Activated CD8-positive, alpha-beta memory T cell treated with anti-CD3 and anti-CD28 coated beads, Interleukin-2, amount 50 U/mL, for 48 hours (primary cell): ENCODE measurements at places on chromosomes 3 and 15.

DNA sequence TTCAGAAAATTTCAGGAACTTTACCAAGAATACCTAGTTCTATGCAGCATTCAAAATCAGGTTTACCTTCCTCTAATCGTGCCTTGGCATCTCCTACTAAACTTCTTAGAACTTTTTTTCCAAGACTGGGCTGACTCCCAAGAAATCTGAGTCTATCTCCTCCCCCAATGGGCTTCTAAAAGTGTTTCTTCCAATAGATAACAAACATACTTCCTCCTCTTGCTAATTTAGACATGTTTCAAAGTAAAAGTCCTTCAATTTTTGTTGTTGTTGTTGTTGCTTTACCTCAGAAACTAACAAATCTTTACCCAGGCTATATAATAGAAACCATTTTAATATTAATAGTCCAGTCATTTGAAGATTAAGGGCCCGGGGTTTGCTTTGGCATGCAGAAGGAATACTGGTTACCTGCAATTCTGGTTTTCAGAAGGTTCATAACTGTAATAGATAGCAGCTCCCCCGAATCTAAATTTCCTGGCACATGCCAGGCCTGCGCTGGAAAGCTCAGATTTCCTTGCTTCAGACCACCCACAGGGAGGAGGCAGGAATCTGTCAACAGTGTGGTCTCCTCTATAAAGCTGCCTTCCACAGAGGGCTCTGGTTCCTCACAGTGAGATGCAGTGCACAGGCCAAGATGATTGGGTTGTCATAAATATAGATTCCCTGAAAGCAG is 188.7 kb downstream of the THRB start:
- no peak for DNase-seq

DNA sequence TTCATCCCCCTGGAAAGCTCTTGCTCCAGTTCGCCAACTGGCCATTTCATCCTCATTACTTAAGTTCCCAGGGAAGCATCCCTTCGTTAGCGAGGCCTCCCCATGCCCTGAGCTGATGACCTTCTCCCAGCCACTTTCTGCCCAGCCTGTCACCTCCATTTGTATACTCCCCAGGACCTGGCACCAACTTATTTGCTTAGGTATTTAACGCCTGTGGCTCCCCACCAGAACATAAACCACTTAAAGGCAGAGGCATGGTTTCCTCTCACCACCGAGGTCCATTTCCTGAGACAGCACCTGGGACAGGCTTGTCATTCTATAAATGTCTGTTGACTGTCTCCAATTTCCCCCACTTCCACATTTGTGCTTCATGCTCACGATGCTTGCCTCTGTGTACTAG is 189.0 kb downstream of the ZNF621 start:
- no peak for DNase-seq

GRCh38 chr15:42621386-42621785 is 46.0 kb downstream of the STARD9 start:
- DNase-seq = no peak

GRCh38 chr15:65743637-65744252 is 48.3 kb downstream of the DENND4A start:
- DNase-seq = no peak

GRCh38 chr3:160213191-160213590 is 12.0 kb upstream of the C3orf80 start:
- DNase-seq = no peak

DNA sequence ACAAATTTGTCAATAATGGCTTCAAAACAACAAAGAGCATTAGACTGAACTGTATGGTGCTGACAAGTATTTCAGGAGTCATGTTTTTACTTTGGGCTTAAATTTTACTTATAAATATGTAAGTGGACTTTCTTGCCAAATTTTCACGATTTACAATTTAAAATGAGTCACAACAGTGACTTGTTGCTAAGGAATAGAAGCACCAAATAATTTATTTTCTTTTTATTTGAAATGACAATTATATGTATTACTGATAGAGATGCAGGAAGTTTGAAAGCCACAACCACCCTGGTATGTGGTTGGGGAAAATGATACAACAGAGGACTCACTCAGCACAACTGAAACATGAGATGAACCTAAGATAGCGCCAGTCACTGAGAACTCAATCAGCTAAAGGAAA is 90.3 kb downstream of the FMN1 start:
- DNase-seq = no peak

DNA sequence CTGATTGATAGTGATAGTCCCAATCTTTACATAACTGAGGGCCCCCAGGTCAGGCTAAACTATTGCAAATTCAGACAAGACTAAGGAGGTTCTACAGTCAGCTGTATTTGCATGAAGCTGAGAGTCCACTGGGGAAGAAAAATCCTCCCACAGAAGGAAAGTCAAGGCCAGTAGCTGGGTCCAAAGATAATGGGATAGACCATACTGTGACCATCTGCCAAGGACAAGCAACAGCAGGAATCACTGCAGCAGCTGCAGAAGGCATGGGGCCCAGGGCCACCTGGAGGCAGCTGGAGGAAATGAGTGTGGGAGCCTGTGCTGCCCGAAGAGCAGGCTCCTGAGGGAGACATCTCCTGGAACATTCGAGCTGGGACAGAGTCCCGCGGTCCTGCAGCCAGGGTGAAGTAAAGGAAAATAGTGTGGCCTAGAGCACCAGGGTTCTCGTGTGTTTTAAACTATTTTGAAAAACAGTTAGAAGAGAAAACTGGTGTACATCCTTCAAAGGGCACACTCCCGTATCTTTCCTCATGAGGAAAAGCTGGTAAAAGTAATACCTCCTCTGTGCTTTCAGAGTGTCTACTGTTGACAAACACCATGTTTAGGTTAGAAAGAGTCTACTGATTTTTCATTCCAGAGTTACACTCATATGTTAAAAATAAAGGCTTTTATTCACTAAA is 13.2 kb upstream of the TMEM212 start:
- DNase-seq = no peak

GRCh38 chr3:94513600-94513999 is 450.7 kb downstream of the NSUN3 start:
- no peak for DNase-seq

DNA sequence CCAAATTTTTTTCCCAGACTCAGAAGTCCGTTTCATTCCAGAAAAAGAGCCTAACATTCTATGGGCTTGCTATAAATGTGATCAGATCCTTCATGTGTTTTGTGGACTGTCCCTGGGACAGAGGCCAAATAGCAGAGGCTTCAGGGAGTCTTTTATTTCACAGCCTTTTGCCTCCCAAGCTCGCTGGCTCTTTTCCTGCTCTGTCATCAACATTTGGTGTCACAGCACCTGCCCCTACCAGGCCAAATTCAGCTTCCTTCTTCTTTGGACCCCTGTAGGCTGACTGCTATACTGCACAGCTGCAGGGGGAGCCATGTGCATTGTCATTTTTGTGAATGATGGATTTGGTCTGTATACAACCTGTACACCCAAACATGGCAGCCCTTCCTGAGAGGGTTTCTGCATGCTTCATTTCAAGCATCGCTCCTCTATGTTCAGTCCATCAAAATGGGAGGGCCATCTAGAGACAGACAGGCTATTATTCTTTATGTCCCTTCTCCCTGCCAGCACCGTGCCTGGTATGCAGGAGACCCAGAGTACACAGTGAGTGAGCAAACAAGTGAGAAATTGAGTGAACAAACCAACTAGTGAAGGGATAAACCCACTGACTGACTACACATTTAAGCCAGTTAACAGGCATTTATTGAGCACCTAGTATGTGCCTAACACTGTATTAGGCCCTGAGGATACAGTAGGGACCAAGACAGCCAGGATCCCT is 17.9 kb upstream of the RPP14 start:
- no peak for DNase-seq

DNA sequence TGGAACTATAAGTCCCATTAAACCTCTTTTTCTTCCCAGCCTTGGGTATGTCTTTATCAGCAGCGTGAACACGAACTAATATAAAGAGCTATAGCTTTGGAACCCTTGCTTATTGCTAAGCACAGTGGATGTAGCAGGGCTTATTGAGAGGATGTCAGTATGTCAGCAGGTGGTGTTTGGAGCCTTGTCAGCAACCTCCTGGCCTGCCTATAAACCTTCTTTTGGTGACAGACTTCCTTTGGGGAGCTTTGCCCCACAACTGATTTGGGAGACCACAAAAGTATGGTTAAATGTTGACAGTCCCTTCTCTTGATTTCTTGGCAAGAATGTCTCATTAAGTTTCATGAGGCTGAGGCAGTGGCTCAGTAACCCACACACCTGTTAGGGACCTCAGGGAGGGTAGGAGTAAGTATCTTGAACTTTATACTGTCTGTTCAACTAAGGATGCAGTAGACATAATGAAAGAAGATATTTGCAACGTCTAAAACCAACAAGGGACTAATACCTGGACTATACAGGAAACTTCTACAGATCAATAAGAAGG is 14.8 kb downstream of the CCNDBP1 start:
- DNase-seq = no peak

- DNase-seq = no peak
These were observed 72.1 kb downstream of the CLSTN2 start for GRCh38 chr3:140007081-140007480.

DNA sequence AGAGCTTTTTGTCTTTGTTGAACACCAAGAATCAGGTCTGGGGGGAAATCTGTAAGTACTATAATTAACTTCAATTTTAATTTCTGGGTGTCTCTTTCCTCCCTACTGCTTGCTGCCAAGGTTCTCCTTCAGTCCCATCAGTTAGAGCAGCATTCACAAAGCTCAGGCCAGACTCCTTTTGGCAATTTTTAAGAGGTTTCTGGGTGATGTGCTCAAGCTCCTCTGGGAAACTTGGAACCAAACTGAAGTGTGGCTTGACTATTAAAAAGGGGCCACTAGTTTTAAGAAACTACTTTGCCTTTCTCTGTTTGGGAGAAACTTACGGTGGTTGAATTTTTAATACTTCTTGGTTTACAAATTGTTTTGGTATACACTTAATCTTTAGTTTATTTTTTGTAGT is 227.7 kb upstream of the SOX2 start:
- no peak for DNase-seq

GRCh38 chr3:59856934-59857460 is 807.2 kb upstream of the CFAP20DC start:
- DNase-seq = no peak

GRCh38 chr15:29821416-29822099 is 710 bp downstream of the TJP1 start:
- DNase-seq = peak; percentile 71

DNA sequence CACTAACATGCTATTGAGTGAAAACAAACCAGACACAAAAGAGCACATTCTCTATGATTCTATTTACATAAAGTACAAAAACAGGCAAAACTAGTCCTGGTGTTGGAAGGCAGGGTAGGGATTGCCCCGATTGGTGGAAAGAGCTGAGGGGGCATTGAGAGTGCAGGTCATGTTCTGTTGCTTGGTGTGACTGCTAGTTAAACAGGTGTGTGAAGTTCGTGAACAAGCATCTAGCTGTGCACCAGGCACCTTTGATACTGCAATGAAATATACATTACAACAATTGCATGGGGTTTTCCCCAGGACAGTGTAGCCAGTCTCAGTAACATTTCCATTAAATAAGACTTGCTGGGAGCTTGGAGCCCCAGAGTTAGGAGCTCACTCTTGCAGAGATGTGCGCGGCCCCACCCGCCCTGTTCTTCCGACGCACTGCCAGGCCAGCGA is 26.3 kb upstream of the THRB start:
- no peak for DNase-seq
